ENCODE measurements at places on chromosomes 2 and 18.

DNA sequence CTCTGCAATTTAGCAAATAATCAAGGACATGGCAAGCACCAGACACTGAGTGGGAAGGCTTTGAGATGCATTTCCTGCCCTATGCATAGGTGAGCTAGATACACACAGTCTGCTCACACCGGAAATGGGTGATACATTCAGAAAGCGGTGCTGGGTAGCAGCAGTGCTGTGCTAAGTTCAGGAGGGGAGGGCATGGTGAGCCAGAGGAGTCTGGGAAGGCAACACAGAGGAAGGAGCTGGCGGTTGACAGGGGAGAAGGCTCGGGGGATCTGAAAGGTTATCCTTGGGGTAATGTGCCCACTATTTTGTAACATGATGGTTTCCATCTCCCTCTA, 57.4 kb upstream of the EPAS1 start:
- no peak for DNase-seq

DNA sequence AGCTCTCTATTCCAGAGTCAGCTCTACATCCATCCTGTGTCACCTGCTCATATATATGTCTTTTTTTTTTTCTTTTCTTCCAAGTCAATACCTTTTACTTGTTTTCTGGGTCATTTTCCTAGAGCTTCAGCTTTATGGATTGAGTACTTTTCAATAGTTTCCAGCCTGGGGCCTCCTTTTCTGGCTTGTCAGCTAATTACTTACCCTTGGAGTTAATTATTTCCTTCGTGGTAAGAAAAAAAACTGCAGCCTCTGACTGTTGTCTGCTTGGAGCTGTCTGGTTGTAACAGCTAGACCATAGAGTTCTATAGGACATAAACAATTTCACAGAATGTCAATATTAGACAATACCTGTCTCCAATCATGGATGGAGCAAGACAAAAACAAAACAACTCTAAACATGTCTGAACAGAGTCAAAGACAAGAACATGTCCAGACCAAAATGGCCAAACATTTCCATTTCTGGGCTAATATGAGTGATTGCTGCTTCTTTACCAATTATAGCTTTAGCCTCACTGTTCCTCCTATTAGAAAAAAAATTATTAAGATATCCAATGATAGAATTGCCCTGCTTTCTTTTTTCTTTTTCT, 643.1 kb downstream of the SLC4A3 start:
- DNase-seq, result no peak

DNA sequence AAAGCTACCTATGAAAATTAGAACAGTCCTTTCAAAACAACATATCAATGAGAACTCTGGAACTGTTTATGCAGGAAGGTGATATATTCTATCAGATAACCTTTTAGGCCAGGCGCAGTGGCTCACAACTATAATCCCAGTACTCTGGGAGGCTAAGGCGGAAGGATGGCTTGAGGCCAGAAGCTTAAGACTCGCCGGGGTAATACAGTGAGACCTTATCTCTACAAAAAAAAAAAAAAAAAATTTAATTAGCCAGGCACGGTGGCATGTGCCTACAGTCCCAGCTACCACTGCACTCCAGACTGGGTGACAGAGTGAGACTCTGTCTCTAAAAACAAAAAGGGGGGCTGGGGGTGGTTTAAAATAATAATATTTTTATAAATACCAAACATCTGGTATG, 77.9 kb downstream of the OSBPL1A start:
- DNase-seq, result no peak

DNA sequence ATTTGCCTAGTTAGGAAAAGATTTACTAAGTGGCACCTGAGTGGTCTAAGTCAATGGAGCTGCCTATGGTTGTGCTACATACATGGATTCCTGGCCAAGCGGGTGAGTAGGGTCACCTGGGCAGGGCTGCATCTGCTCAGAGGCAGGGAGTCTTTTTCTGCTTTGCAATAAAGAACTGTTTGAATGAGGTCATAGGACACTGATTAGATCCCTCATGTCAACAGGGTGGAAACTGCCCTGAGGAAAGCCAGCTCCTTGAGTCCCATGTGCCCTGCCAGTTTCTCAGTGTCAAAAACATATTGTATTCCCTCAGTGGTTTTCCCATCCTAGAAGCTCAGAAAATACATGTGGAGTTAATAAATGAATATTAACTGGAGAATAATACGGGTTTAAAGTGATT, 4.6 kb downstream of the LAMA3 start:
- no peak for DNase-seq

DNA sequence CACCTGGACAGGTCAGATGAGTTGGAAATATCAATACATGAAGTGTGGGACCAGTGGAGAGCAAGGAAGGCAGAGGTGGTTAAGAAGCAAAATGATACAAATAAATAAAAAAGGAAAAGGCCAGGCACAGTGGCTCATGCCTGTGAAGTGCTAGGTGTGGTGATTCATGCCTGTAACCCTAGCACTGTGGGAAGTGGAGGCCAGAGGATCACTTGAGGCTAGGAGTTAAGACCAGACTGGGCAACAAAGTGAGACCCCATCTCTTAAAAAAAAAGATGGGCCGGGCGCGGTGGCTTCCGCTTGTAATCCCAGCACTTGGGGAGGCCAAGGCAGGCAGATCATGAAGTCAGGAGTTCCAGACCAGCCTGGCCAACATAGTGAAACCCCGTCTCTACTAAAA, 2.9 kb downstream of the STON1 start:
- no peak for DNase-seq

DNA sequence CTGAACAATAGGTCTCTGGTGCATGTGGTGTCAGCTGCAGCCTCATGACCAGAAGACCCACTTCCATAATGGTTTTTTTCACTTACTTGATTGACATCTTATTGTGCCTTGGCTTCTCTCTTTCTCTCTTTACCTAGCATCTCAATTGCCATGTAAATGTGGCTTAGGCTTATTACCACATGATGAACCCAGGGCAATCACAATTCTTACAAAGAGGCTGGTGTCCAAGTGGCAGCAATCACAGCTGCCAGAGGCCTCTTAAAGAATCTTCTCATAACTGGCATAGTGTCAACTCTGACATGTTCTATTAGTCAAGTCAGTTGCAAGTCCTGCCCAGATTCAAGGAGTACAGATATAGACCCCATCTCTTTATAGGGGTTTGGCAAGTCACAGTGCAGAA, 1224.8 kb downstream of the SUCLG1 start:
- DNase-seq, result no peak

DNA sequence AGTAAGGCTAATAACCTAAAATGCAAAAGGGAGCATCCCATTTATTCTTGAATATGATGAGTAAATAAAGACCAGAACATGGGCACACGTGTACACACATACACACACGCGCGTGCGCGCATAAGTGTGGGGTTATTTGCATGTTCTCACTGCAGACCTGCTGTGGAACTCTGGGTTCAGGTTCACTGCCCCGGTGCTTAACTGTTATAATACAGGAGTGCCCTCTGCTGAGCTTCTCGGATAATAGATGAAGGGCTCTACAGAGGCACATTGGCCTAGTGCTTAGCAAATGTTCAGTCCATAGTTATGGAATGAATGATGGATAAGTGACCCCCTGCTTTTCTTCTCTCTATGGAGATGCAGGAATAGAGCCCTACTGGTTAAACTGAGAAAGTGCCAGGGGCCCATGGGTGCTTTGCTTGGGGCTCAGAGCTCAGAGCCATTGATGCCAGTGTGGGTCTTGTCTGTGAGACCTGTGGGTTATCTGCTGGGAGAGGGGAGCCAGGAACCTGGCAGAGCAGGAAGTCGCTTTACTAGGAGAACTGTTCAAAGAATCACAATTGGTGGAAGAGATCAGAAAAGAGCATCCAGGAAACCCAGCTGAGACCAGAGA, 3.6 kb upstream of the ARL4C start:
- peak; percentile 24 for DNase-seq

DNA sequence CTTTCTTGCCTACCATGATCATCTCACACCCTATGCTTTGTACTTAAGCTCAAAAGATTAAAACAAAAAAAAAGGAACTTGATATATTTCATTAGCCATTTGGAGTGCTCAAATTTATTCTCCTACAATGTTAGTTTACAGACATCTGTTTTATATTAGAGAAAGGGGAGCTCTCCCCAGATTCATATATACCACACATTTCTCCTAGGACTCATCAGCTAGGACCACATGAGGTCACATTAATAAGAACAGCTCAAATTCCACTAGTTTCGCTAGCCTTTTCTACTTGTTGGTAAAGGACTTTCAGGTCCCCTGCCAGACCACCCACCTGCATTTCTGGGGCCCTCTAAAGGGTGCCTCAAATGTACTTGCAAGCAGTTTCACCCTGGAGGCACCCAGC, 151.2 kb upstream of the MMADHC start:
- no peak for DNase-seq

DNA sequence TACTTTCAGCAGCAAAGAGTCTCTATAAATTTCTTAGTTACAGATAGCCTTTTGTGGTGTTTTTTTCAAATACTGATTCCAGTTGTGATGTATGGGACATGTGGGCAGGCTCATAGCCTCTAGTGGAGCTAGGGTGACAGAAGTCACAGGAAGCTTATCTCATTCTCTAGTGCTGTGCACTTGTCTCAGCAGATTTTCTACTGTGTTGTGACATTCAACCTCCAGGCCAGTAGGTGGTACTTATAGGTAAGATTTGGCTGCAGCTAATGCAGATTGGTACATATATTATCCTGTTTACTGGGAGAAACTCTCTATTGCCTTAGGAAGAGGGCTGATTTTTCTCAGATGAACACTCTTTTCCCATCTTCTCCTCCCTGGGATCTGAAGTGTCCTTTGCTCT, 176.2 kb downstream of the CALCRL start:
- DNase-seq, result no peak

- no peak for DNase-seq
Measured at GRCh38 chr18:59263661-59264060, 9.6 kb downstream of the RAX start.

- no peak for DNase-seq
Measured at GRCh38 chr18:11998193-11998592, 16.9 kb downstream of the IMPA2 start.

DNA sequence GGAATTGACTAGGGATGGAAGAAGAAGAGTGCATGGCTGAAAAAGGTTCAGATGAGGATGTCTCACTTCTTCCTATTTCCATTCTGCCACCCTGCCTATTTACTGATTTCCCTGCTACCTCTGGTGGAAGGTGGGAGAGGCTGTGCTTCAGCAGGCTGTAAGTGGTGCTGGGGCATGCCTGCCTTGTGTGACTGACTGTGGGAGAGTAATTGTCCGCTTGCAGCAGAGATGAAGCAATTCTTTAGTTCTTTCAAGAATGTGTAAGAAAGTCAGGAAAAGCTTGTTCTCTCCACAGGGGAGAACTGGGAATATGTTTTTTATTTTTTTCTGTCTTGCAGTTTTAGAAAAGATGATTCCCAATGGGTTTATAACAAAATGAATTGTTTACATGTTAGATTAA, 72.5 kb upstream of the NYAP2 start:
- DNase-seq, result no peak

DNA sequence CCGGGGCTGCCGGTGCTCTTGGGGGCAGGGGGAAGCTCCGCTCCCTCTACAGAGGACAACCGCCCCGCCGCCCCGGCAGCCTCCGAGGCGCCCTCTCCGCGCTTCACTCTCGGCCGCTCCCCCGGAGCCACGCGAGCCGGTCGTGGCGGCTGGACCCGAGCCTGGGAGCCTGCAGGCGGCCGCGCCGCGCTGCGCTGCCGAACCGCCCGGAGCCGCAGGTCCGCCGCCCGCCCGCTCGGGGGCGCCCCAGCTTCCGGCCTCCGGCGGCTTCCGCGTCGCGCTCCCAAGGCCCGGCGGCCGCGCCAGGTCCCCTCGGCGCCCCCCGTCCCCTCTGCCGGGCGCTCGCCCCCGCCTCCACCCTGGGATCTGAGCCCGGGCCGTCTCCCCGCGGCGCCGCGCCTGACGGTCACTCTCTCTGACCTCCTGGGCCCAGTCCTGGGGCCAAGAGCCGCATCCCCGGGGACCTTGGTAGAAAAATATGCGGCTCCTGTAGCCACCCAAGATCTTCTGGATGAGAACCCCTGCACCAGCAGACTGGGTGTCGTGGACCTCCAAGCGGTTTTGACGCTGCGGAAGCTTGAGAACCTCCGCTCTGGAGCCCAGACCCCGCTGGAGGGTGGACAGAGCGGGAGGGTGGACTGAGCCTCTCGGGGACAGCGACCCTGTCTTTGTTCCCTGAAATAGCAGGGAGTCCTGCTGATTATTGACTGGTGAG, 44.3 kb downstream of the SERTAD2 start:
- no peak for DNase-seq

GRCh38 chr18:13216092-13216582, 2.4 kb upstream of the LDLRAD4 start:
- DNase-seq, result peak; percentile 63

DNA sequence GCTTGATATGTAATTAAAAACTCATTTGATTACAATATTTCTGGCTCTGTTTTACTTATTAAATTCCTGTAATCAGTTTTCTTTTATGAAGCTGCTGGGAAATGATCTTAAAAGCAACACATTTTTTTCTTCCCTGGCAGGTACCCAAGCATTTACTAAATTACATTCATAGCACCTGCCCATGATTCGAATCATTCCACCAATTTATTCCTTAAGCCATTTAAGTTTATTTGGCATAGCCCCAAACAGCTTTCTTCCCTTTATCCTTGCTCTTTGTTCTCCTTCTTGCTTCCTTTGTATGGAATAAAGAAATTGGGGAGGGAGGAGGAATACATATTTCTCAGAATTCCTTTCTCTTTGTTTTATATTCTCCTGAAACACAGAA, 241.3 kb downstream of the AGPS start:
- peak; percentile 58 for DNase-seq

- peak; percentile 12 for DNase-seq
Measured at GRCh38 chr18:12394428-12394827, 13.3 kb upstream of the PRELID3A start.

All from COR-L47 (cell line).